ENCODE measurements at places on chromosomes 16 and 17.
A peak's percentile ranks its signal among the peaks of the same experiment; 100 is the strongest.

DNA sequence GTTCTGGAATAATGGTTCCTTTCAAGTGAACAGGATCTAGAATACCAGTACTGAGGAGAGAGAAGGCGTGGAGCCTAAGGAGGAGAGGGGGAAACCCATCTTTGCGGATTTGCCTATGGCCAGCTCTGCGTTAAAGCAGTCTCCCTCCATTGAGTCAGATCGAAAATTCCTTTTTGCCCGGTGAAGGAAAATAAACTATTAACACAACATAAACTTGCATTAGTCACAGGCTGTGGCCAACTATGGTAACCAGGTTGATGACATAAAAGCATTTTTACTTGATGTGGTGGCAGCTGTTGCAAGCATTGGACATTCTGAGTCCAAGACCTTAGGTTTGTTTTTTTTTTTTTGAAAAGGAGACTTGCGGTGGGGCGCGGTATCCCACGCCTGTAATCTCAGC lies 8.9 kb downstream of the LDAF1 start:
- no peak for DNase-seq

- no peak for DNase-seq
These were observed 33.5 kb upstream of the EMP2 start for GRCh38 chr16:10613785-10614485.

DNA sequence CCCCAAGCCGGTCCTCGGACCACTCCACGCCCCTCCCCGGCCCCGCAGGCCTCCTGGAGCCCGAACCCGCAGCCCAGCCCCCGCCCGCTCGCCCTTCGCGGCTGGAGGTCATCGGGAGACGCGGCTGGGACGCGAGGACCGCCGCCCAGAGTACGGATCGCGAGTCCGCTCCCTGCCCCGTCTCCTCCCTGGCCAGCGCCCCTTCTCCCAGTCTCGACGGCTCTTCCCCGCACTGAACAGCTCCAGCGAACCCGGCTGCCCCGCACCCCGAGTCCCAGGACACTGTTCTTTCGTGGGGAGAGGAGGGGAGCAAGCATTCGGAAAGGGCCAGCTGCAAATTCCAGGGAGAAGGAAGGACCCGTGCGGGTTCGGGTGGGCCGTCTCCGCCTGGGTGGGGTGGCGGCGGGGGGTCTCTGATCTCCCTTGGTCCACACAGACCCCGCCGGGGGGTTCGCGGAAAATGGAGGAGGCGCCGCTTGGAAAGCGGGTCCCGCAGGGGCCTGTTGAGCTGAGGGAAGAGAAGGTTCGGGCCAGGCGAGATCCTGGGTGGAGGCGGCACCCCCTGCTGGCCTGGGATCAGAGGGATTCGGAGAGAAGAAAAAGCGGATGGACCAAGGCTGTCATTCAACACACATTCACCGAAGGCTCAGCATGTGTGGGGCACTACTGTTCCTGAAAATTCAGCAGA lies 632 bp upstream of the RTN4RL1 start:
- DNase-seq, result no peak

- peak; percentile 32 for DNase-seq
These were observed 11.8 kb upstream of the SLFN13 start for GRCh38 chr17:35460354-35460851.

GRCh38 chr16:54477714-54478113 lies 191.1 kb upstream of the IRX3 start:
- no peak for DNase-seq

GRCh38 chr16:9695152-9695551 lies 487.1 kb downstream of the GRIN2A start:
- no peak for DNase-seq

GRCh38 chr17:29143894-29144293 lies 36.3 kb downstream of the MYO18A start:
- DNase-seq, result no peak

GRCh38 chr16:88408561-88409142 lies 25.9 kb downstream of the ZNF469 start:
- no peak for DNase-seq

DNA sequence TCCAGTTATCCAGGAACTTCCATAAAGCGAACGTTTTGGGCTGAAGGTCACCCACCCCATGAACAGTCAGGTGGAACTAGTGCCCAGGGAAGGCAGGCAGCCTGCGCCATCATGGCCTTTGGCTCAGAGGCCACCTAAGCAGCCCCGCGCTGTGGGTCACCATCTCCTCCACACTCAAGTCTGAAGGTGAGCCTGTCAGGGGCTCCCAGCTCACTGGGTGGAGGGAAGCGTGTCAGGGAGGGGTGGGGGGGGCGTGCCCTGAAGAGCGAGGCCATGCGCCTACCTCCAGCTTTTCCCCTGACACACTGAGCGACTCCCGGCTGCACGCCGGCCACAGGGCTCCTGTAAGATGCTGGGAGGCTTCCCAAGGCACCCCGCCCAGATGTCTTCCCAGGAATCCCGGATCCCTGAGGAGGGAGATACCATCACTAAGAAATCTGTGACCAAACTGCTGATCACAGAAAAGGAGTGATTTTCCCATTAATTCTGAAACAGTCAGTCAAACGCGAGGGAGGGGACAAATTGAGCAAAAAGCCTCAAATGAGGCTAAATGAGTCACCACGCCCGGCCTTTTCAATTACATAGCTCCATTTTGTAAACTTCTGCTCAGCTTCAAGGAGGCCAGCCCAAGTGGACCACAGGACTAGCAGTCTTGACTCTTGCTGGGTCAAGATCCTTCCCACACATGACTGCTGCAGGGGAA lies 26.5 kb upstream of the SLC25A19 start:
- no peak for DNase-seq

DNA sequence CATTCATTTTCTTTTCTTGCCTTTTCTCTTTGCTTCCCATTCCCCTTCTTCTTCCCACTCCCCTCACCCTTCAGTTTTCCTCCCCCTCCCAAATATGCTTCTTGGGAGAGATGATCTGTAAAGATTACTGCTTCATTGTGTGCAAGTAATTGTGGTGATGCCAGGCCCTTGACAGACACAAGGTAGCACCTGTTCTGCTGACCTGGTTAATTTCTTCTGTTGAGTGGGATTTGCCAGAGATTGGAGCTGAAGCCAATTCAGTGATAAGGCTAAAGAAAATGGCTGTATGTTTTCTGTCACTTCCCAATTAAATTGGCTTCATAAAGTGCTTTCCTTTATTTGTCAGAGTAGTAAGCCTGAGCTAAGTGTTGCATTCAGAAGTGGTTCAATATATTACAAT lies 44.5 kb downstream of the AATF start:
- no peak for DNase-seq

GRCh38 chr16:48911700-48912099 lies 301.7 kb upstream of the N4BP1 start:
- DNase-seq, result no peak

GRCh38 chr16:53991754-53992378 lies 287.9 kb downstream of the FTO start:
- no peak for DNase-seq

GRCh38 chr17:41284546-41284945 lies 9.0 kb downstream of the KRTAP9-7 start:
- no peak for DNase-seq

DNA sequence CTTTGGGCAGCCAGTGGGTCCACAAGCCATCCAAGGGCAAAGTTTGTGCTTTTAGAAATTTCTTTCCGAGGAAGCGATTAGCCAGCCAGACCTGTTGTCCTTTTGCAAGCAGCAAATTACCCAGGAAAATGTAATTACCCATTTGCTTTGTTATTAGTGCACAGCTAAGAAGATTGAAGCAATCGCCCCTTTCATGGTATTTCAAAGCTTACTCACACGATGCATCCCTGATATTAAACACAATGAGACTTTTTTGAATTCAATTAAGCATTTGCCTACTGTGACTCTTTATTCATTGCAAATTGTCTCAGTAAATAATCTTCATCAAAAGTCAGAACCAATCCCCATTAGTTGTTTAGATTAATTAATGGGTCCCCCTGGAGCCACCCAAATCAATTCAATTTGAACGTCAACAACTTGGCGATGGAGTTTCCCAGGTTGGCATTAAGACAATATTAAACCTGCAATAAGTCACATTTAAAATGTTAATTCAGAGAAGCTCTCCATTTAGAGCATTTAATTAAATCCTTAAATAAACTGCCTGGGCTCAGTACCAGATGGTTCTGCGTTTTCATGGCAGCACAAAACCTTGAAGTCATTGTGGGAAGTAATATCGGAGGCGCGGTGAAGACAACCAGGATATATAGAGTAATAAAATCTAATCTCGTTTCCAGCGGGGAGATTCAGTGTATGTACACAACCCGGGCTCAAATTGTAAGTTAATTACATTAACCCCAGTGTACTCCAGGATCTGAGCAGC lies 366.2 kb upstream of the TNRC6C start:
- DNase-seq, result no peak

DNA sequence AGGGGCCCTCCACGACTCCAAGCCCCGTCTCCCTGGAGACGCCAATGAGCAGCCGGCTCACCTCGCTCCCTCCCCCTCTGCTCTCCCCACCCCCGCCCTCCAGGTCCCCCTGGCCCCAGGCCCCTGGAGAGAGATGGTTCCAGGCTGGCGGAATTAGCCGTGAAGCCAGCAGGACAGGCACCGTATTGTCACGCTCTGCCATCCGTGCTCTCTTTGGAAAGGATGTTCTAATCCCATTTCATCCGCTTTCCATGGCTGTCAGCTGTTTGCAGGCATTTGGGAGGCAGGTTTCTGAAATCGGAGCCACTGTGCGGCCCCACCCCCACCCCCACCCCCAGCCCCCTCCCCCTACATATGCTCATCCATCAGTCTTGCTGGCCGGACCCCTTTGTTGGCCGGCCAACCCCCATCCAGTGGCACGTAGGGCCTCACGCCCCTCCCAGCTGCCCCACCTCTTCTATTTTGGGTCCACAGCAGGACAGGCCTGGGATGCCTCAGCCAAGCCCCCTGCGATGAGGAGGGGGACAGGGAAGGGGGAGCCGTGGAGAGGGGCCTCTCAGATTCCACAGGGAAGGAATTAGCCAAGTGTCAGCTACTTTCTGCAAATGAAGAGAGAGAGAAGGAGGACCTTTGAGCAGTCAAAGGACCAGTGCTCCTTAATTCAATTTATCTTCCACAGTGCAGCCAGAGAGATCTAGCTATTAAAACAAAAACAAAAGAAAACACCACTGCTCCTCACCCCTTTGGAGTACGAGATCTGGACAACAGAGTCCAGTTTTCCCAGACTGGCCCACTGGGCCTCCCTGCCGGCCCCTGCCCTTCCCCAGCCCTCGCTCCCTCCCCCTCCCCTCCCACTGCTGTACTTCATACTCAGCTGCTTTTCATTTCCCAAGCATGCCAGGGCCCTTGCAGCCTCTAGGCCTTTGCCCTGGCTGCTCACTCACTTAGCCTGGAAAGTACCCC lies 30.7 kb downstream of the SDK2 start:
- DNase-seq, result no peak

GRCh38 chr16:50469744-50470321 lies 78.4 kb upstream of the NKD1 start:
- DNase-seq, result no peak

GRCh38 chr17:29407856-29408255 lies 17.7 kb downstream of the TAOK1 start:
- no peak for DNase-seq

DNA sequence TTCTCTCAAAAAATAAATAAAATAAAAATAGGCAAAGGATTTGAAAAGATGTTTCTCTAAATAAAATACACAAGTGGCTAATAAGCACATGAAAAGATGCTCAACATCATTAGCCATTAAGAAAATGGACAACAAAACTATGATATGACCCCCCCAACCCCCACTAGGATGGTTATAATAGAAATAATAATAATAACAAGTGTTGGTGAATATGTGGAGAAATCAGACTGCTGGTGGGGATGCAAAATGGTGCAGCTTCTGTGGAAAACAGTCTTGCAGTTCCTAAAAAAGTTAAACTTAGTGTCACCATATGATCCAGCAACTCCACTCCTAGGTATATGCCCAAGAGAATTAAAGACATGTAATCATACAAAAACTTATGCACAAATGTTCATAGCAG lies 9.0 kb upstream of the MYCBPAP start:
- DNase-seq, result no peak

All from T follicular helper cell (primary cell).